GM12864 (cell line): ENCODE measurements at places on chromosomes 7 and 10.

- no peak for DNase-seq
These were observed 237.2 kb downstream of the TCF7L2 start for GRCh38 chr10:113187063-113187777.

DNA sequence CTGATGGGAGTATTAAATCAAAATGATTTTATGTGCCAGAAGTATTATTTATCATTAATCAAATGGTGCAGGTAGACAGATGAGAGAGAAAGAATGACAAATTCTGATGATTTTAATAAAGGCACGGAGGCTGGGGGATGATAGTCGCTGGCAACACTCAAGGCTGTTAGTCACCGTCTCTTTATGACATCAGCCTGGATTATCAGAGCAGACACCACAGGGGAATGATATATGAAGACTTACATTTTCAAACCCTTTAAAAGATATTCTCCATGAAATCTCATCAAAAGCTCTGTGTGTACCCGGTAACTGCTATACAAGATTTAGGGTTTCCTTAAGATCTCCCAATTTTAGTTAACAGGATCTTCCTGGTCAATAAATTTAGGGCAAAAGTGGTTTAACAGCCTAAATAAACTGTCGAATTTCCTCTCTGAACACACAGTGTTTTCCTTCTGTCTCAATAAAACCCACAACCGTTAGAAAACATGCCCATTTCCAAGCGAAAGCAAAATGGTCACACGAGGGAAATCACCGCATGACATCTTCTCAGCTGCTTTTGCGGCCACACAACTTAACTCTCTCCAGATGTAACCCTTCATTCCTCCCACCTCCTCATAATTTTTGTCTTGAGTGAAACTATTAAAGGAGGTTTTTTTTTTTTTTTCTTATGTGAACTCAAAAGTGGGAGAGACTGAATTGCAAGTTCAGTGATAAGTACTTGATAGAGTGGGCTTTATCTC lies 133.2 kb upstream of the FAM171A1 start:
- DNase-seq = no peak

GRCh38 chr10:119285495-119286267 lies 78.3 kb downstream of the GRK5 start:
- DNase-seq = no peak

- DNase-seq = no peak
These were observed 2.3 kb downstream of the KLF6 start for GRCh38 chr10:3782451-3783315.

DNA sequence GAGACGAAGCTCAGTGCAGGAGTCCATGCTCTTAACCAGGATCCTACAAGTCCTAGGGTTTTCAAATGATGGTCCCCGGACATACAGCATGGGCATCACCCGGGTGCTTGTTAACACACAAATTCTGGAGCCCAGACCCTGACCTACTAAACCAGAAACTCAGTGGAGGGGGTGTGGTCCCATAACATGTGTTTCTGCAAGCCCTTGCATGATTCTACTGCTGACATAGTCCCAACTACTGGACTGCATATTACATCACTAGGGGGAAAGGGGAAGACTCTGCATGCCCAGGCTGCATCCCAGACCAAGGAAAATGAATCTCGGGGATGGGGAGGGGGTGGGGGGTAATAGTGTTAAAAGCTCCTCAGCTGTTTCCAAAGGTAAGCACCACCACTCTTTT lies 40.3 kb downstream of the GRB10 start:
- DNase-seq = no peak

DNA sequence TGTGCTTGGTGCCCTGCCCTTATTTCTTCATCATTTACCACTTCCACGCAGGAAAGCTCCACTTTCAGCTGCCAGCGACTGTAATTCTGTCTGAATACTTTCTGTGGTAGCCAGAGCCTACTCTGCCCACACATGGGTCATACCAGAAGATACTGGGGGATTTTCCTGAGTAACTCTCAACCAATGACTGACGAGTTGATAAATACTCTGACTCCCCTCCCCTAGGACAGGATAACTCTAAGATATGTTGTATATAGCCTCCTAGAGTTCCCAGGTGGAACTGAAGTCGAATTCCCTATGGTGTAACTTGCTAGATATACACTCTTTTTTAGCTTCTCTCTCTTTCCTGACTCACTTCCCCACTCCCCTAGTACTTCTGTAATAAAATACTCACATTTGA lies 29.8 kb downstream of the SEM1 start:
- no peak for DNase-seq

- DNase-seq = no peak
These were observed 119.3 kb upstream of the FRMD4A start for GRCh38 chr10:14450041-14450491.

DNA sequence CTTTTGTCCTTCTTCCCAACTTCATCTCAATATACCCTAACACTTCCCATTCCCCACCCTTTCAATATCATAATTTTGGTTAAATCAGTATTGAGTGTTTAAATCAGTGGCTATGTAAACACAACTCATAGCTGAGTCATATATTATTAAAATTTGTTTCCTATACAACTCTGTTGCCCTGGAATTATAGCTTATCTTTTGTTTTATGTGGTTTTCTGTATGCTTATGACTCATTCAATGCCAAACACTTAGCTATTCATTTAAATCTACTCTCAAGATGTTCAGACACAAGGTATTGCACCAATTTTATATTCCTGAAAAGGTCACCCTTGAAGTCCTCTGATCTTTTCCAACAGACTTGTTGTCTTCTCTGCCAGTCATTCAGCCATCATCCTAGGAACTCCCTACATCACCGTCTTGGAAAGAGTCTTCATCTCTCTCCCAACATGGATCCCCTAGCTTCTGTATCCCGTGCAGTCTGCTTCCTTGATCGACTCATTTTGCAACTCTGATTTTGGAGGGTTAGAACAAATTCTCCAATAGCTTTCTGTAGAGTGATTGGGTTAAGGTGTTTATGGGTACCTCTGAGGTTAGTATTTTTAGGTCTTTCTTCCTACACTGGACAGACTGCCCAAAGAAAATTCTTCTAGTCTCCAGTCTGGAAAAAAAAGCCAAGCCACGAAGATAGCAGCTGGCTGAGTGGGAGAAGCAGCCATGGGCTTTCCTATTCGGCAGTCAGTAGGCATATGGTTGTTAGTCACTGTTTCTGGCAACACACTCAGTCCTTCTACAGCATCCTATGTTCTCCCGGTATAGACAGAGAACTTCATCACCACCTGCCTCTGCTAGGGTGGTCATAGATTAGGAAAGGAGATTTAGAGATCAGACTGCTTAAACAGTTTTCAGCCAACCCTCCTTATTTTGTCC lies 102.1 kb downstream of the CRPPA start:
- no peak for DNase-seq

GRCh38 chr10:71444284-71445054 lies 47.7 kb downstream of the CDH23 start:
- DNase-seq = no peak

DNA sequence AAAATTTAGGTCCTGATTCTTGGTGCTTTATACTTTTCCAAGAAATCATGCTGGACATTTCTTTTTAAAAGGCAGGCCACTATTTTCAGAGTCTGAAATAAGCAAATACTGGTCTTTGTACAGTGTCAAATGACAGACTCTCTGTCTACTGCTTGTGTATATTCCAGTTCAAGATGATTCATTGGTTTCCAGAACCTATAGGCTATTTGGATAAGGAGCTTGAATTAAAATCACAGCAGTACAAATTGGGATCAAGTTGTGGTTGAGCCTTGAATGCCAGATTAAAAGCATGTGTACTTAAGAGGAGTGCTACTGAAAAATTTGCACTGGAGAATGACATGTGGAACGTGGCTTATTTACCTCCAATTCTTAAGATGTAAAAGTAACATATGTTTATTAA lies 10.7 kb downstream of the KMT2E start:
- no peak for DNase-seq

DNA sequence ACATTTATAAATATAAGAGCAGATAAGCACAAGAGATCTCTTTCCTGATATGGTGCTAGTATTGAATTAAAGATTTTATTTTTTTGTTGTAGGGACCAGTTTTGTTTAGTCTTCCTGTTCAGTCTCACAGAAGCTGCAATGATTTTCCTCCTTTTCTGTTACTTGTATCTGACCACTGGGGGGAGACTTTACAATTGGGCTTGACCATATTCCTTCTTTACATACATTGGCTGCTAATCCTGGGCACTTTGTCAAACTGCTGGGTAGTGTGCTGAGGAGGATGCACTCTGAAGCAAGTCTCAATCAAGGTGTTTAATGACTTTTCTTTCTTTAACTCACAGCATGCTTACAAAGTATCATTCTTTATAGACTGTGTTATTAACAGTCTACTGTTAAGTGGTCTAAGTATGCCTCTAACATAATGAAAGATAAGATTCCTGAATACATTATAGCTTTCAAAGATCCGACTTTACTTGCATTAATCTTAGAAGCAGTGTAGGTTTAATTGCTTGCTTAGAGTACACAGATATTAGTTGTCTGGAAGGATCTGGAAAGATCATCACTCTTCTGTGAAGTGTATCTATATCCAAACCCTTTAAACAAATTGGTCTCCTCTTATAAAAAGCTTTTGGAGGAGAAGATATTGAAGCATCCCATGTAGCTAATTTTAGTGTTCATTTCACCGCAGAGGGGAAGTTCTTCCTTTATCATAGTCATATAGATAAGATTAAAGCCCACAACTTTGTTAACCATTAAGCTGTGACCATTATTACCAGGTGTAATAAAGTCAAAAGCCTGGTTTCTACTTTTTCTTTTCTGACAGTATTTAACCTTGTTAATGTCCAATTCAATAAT lies 3.1 kb downstream of the PALS2 start:
- no peak for DNase-seq

DNA sequence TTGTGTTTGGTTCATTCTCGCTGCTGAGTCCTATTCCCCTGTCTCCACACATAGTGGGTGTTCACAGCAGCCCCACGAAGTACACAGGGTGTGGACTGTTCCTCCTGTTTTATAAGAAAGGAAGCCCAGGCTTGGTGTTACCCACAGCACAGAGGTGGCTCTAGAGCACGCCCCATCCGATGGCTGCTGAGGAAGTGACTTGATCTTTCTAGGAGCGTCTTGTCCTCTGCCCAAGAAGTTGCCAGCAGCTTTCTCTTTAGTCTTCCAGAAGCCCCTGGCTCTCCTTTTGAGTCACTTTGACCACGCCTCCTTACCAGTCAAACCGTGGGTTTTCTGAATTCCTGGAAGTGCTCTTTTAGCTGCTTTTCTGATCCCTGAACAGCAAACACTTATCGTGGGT lies 94.0 kb downstream of the GRK5 start:
- no peak for DNase-seq

- no peak for DNase-seq
These were observed 670 bp downstream of the TPK1 start for GRCh38 chr7:144835155-144835611.

- no peak for DNase-seq
These were observed 28.9 kb downstream of the DNAJC12 start for GRCh38 chr10:67809107-67809506.

GRCh38 chr10:24255115-24255880 lies 46.4 kb downstream of the KIAA1217 start:
- DNase-seq = no peak

DNA sequence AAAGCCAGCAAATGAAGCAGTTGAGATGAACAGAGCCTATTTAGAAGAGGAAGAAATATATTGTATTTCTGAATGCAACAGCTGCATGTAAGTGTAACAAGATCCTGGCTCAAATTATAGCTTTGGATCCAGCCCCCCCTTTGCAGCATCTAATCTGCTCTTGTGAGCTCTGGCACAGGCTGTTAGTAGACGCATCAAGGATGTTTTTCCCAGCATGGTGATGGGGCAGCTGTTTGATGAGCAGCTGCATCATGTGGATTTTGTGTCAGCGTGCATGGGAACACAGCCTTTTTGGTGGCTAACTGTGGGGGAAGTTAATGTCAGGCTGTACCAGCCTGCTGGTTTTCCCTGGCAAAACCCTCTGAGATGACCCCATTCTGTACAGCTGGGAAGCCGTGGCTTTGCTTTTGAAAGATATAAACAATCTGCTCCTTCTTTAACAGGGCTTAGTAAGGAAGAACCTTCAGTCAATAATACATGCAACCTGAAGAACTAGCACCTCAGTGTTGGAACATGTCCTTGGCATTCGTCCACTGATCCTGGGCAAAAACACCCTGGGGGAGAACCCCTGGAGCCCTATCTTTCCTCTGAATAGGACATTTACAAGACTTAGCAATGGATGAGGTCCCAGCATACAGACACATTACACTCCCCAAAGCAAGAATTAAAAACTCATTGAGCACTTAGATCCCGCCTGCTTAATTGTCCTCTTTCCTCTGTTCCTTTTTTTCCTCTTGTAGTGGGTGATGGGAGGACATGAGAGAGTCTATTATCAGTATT lies 70.6 kb downstream of the NPS start:
- no peak for DNase-seq

DNA sequence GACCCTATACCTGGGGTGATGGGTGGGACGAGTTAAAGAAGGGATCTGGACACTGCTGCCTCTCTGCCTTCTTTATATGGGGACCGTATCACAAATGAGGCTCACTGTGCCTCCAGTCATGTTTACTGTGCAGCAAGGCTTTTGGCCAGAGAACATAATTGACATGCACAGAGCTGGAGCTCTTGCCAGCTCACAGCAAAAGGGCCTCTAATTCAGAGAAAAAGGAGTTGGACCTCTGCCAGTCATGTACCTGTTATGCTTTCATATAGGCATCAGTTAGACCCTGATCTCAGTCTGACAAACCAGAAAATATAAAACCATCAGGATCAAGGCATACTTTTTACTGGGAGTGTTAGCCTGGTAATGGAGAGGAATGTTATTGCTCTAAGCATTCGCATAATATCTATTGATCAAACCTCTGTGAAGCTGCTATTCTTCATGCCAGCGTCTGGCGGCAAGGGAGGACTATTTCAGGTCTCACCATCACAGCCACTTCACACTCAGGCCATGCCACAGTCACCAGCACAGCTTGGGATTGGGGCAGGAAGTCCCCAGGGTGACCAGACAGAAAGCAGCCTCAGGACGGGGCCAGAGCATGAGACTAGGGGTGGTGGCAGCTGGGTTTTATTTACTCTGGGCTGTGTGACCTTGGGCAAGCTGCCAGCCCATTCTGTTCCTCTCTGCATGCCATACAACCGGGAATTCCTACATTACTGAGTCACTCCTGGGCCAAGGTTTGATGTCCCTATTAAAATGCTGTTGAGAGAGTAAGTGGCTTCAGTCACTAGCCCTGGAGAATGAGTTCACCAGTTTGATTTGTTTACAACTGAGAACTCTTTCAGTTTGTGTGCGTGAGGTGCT lies 90.1 kb downstream of the NPSR1 start:
- no peak for DNase-seq

DNA sequence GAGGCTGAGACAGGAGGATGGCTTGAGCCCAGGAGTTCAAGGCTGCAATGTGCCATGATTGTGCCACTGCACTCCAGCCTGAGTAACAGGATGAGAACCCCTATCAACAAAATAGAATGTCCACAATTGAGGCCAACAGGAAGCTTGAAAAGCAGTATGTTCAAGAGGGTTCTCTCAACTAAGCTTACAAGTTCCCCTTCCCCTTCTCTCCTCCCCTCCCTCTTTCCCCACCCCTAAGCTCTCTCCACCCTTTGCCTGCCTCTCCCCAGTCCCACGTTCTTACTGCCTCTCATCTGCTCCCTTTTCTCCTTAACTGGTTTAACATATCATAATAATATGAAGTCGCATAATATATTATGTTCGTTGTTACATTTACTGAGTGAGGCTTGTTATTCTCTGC lies 35.4 kb downstream of the KIAA1549 start:
- no peak for DNase-seq

GRCh38 chr10:91528080-91528479 lies 104.8 kb downstream of the PPP1R3C start:
- DNase-seq = no peak

- no peak for DNase-seq
These were observed 8.9 kb downstream of the COL1A2 start for GRCh38 chr7:94403546-94403945.
